ENCODE measurements at places on chromosomes 13 and 19.

- DNase-seq, result no peak
These were observed 45.7 kb upstream of the F7 start for GRCh38 chr13:113059891-113060290.

- no peak for DNase-seq
These were observed 232.9 kb downstream of the FOXO1 start for GRCh38 chr13:40433577-40433976.

GRCh38 chr19:15118248-15118647 lies 11.0 kb downstream of the SYDE1 start:
- DNase-seq, result no peak

GRCh38 chr13:28867564-28867963 lies 47.4 kb downstream of the MTUS2 start:
- no peak for DNase-seq

- peak; percentile 51 for DNase-seq
These were observed 112.5 kb downstream of the COG6 start for GRCh38 chr13:39767791-39768517.

- DNase-seq, result peak; percentile 14
These were observed 568 bp upstream of the ZNF230 start for GRCh38 chr19:44002212-44002565.

GRCh38 chr19:51750400-51751094 lies 1.1 kb downstream of the FPR1 start:
- no peak for DNase-seq
